Stimulated activated CD4-positive, alpha-beta T cell treated with anti-CD3 and anti-CD28 coated beads, TNF-alpha, amount 100 ng/mL, for 1 hour (primary cell): ENCODE measurements at places on chromosomes 7 and 10.

GRCh38 chr7:157559596-157560257 is 222.9 kb downstream of the DNAJB6 start:
- DNase-seq, result no peak

DNA sequence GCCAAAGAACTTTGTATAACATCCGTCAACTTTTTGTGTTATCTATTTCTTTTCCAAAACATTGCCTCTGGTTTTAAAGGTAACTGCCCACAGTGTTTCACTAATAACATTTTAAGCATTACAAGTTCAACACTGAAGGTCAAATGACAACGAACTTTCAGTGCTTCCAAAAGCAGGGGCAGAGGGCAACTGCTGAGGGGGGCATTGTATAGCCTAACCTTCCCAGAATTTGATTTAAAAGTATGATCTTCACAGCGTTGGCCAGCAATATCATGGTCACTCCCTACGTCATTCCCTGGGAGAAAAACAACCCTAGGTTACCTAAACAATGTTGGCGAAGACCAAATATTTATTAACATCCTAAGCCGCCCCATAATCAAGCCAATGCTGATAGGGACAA is 2.5 kb upstream of the GOT1 start:
- DNase-seq, result no peak

- DNase-seq, result no peak
These were observed 25.8 kb downstream of the POLL start for GRCh38 chr10:101562231-101562630.

GRCh38 chr7:108629651-108630400 is 60.2 kb downstream of the DNAJB9 start:
- DNase-seq, result no peak

DNA sequence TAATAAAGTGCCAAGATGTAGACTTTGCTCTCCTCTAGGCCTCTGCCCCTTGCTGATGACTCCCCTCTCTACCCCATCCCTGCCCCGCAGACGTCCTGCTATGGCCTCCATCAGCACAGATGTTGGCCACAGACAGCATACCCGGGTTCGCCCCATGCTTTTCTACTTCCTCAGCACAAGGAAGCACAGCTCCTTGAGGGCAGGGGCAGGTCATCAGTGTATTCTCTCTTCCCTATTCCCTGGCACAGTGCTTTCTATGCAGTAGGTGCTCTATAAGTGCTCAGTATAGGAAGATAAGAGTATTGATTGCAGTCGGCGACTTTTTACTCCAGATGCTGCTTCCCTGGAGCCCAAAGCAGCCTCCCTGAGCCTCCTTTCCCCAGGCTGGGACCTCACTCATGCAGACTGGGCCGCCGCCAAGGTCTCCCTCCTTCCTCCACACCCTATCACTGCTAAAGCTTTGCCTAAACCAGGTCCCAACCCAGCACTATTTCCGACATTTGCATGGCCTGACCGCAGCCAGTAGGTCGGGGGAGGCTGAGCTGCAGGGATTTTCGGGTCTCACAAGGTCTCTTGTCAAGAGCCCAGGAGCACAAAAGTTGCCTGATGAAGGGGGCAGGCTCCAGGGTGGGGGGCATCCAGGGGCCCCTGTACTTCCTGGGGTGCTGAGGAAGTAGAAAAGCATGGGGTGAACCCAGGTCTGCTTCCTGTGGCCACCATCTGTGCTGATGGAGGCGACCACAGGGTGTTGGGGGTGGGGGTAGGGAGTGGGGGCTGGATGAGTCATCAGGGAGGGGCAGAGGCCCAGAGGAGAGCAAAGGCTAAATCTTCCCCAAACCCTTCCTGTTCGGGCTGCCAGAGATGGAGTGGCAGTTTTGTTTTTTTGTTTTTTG is 8.0 kb downstream of the CALHM3 start:
- peak; percentile 30 for DNase-seq

- no peak for DNase-seq
These were observed 30.6 kb upstream of the PFKFB3 start for GRCh38 chr10:6171881-6172695.

DNA sequence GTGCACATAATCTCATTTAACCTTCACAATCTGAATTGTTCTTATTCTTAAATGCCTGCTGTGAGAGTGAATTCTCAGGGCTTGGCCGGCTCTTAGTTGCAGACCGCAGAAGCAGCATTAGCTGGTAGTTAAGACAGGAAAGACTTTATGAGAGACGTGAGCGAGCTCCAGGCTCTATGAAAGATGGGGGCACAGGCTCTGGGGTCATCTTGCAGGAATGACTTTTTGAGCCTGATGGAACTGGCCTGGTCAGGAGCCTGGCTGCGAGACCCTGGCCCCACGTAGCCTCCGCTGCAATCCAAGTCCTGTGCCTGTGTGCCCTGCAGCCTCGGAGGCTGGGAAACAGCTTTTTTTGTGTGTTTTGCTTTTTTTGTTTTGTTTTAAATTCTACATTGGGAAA is 958.8 kb upstream of the ZNF722 start:
- DNase-seq, result no peak

GRCh38 chr10:116526219-116526618 is 19.5 kb upstream of the PNLIP start:
- no peak for DNase-seq

- no peak for DNase-seq
These were observed 355.6 kb downstream of the RNLS start for GRCh38 chr10:88227342-88228018.

GRCh38 chr10:52678611-52679010 is 94.0 kb downstream of the MBL2 start:
- DNase-seq, result no peak

GRCh38 chr7:37062560-37062859 is 338.2 kb upstream of the AOAH start:
- no peak for DNase-seq

- DNase-seq, result no peak
These were observed 33.5 kb upstream of the SLC26A3 start for GRCh38 chr7:107836237-107837144.

- no peak for DNase-seq
These were observed 425.7 kb upstream of the GALNT17 start for GRCh38 chr7:70706204-70706603.

DNA sequence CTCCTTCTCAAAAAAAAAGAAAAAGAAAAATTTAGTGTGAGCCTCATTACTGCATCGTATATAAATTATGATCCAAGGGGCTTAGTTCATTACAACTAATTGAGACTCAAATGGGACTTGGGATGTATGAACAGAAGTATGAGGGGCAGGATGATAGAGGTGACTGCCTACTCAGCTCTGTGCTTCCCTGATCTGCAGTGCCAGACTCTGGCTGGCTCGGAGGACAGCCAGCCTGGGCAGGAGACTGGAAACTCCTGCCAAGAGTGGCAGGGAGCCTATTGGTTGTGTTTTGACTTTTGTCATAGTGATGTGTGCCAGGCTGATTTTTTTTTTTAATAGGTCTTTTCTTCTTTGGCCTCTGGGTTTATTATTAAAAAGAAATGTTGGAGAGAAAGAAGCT is 73.8 kb upstream of the GTF2IRD1 start:
- no peak for DNase-seq

DNA sequence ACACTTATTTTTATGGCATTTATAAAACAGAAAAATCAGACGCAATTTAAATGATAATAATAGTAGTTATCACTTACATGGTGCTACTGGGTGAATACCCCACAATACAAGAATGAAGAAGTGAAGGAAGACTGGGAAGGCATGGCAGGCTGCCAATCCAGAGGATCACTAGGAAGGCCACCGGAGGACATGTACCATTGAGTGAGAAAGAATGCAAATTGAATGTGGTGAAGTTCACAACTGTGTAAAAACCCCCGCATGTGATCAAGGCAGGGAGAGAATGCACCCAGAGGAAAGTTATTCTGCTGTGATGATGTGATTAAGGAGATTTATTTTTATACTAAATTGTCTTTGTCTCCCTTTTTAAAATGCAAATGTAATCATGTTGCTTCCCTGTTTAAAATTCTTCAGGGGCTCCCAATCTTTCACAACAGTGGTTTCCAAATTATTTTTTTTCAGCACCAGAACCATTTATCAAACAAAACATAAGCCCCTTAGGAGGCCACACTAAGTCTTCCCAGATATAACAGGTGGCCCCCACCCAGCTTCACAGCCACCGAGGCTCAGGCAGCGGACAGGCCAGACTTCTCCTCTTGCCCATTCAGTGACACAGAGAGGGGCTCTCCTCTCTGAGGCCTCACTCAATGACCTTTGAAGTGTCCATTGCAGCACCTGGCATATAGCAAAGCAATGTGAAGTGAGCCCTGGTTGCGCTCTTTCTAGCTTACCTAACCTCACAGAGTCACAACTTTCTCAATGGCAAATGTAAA is 59.6 kb downstream of the FRMPD2 start:
- no peak for DNase-seq

DNA sequence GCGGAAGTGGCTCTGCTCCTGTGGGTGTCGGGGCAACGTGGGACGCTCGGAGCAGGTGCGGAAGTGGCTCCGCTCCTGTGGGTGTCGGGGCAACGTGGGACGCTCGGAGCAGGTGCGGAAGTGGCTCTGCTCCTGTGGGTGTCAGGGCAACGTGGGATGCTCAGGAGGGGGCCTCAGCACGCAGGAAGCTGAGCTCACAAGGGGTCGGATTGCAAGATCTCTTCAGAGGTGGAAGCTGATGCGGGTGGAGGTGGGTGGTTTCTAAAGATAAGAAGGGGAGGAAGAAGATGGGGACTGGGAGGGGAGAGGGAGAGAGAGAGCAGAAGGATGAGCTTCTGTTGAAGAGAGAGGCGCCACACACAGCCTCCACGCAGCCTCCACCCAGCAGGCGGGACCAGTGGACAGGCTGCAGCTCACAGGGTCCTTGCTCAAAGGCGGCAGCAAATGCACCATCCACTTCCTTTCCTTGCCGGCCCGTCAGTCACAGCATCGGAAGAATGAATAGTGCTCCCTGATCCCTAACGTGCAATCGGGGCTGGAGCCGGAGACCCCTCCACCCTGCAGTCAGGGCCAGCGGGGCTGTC is 78.7 kb downstream of the PTPRN2 start:
- no peak for DNase-seq

GRCh38 chr7:142887282-142888015 is 1.9 kb upstream of the TRPV6 start:
- DNase-seq, result no peak

- no peak for DNase-seq
These were observed 329.9 kb downstream of the FGFR2 start for GRCh38 chr10:121268363-121268762.

DNA sequence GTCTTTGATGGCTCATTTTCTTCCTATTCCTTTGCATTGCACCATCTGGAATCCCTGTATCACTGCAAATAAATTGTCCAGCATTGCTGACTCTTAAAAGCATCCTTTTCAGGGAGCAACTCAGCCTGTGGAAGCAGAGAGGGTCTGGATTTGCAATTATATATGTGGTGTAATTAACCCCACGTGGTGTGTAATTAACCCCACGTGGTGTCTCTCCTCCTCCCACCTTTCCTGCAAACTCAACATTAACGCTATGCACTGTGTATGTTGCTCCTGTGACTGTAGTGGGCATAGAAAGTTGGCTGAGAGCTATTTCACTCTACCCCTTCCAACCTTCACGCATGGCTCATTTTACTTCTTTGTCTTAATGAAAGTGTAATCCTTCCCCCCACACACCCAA is 689.0 kb upstream of the COBL start:
- DNase-seq, result no peak

DNA sequence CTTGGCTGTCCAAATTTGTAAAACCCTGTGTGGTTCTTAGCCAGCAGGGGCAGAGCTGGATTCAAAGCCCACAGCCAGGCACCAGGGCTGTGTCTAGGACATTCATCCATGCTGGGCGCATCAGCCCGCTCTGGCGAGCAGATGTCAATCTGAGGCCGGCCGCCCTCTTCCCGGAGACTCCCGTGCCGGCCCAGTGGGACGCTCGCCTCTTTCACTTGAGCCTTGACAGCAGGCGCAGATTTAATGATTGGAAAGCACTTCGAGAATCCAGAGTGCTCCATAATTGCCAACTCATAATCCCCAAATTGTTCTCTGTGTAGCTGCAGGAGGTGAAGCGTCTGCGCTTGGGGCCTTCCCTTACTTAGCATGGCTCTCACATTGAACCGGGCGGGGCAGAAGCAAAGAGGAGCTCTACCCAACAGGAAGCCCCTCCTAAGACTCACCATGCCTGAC is 36.7 kb downstream of the SLIT1 start:
- no peak for DNase-seq

DNA sequence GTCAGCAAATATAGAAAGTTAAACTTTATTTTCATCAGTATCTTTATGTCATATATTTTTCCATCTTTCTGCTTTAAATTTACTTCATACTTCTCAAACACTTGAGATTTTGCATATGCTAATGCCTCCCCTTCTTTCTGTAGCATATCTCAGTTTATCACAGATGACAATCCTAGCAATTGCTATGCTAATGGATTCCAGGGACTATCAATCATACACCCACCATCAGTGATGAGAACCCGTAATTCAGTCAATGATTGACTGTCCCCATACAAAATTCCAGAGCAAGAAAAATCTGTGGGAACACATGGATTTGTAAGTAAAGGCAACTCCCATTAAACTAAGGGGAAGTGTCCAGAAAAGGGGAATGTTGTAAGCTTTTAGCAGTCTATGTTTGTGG is 432.4 kb upstream of the SEMA3D start:
- DNase-seq, result no peak

- DNase-seq, result no peak
These were observed 357.7 kb downstream of the PHF14 start for GRCh38 chr7:11331128-11332102.

DNA sequence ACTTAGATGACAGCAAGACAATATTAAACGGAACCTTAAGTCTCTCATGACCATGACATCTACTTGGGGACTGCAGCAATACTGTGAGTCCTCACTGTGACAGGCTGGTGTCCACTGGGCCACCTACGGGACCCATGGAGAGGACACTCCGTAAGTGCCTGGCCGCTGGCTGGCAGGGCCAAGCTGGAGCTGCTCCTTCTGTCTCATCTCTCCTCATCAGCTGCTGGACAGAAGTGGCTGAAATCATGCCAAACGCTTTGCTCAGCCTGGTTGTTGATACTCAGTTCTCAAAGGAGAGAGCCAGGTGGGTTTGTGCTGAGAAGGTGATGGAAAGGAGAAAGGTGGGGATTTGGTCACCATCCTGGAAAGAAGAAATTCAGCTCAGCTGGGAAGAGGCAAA is 33.3 kb downstream of the AFAP1L2 start:
- DNase-seq, result no peak

DNA sequence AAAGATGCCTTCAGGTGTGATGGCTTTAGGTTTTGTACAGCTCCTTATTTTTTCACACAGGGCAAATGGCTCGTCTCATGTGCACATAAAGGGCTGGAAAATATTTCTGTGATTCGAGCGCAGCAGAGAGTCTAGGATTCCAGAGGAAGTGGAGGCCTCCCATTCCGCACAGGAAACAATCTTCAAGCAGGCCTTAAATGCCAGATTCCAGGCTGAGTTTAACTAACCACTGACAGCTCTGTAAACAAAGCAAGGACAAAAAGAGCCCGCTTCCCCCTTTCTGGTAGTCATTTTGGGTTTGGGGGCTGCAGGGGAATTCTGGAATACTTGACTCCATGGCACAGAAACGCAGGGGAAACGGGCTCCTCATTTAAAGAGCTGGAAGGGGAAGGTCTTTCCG is 87.2 kb downstream of the CALD1 start:
- no peak for DNase-seq

DNA sequence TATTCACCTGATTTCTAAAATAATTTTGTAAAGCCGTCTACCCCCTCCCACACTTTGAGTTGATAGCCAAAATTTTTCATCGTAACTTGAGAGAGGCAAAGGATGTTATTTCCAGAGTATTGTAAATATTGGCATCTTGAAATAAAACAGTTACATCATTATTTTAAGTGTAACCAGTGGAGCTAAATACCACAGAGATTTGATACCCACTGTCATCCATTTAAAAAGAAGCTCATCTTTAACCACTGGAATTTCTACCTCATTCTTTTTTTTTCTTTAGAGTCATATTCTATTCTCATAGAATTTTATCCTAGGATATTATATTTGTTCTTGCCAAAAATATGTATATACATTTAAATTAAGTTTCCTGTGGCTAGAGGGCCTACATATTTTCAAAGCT is 48.6 kb downstream of the CAMK1D start:
- DNase-seq, result no peak
